Stimulated activated naive CD8-positive, alpha-beta T cell treated with anti-CD3 and anti-CD28 coated beads, Interleukin-15, amount 100 ng/mL, for 72 hours (primary cell): ENCODE measurements at places on chromosomes 2 and 18.

DNA sequence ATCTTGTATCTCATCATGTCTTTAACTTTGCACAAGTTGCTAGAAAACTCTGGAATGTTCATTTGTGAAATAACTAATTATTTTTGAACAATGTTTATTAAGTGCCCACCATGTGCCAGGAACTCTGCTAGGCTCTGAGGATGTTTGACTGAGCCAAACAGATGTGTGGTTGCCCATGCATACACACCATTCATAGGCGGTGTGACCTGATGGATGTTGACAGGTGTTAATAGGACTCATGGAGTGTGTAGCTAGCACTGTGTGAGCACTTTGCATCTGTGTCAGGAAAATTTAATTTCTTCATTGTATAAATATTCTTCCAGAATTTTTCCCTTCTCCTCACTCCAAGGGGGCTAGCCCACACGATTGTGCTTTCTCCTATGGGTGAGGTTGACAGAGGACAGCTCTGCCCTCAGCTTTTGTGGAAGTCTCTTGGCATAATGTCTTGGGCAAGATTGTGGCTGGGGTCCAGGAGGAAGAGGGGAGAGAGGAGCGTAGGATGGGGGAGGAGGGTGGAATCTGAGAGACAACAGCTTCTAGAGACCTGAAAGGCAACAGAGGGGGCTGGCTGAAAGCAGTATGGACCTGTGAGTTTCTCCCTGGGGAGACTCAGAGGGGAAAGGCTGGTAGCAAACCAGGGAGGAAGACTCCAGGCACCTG lies 214.6 kb upstream of the CXCR4 start:
- DNase-seq = no peak

DNA sequence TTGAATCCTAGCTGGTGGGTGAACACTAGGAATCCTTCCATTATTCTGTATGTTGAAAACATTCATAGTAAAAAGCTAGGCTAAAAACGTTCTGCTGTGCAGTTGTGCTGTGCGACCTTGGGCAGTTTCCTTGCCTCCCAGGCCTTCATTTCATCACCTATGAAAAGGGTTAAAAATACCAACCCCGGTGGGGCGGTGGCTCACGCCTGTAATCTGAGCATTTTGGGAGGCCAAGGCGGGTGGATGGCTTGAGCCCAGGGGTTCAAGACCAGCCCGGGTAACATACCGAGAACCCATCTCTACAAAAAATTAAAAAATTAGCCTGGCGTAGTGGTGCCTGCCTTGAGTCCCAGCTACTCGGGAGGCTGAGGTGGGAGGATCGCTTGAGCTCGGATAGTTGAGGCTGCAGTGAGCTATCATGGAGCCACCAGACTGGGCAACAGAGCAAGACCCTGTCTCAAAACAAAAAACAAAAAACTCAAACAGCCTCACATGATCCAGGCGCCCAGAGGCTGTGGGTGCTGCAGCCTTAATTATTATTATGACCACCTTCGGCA lies 2.9 kb upstream of the RRM2 start:
- no peak for DNase-seq

DNA sequence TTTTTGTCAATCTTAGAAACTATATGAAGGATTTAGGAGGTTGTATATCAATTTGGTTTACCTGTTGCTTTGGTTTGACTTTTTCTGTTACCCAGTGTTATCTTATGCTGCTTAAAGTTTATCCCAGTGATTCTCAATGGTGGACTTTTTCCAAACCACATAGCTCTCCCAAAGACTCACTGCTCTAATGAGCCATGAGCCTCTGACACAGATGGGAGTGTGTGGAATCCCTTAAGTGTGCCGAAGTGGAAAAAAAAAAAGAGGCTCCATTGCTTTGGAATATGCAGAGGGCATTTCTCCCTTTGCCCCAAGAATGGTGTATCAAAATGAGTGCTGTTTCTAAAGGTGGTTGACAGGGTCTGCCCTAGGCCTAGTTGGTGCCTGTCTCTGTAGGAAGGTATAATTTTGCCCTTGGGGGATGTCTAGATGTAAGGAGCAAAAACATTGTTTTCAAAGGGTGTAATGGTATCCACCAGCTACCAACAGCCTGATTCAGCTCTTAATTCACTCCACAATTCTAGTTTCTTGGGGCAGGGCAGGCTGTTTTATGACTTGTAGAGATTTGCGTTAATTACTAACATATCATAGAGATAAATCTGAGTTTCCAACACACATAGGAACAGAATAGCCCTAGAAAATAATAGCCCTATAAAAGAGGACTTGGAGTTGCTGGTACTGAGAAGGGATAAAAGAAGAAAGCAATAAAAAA lies 64.3 kb upstream of the CYP26B1 start:
- DNase-seq = no peak

DNA sequence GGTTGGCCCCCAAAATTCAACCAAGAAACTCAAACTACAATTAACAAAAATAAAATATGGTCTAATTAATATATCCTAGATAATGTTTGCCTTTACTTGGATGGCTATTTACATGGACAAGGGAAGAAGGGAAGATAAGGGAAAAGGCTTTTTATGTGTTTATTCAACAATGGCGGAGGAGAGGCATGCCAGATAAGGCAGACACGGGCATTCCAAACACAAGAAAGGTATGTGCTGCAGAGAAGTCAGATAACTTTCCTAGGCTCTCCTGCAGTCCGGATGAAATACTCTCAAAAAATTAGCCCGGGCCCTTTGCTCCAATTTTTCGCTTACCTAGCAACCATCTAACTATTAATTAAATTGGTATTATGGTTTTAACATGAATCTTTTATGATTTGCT lies 5.1 kb upstream of the TTR start:
- no peak for DNase-seq

DNA sequence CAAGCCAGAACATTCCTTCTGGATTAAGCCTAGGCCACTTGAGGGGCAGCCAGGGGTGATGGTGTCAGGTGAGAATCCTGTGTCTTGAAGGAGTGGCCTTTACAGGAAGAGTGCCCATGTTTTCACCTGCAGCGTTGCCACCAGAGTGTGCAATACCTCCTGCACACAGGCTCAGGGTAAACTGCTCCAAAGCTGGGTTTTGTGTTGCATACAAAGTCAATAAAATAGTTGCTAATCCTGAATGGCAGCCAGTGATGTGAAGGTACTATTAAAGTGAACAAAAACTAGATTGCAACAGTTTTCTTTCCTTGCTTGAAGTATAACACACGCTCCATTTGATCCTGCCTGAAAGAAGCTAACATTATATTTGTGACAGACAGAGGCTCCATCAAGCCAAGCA lies 64.4 kb upstream of the NRP2 start:
- no peak for DNase-seq

- no peak for DNase-seq
Observed at GRCh38 chr2:172597176-172597842, 41.4 kb downstream of the PDK1 start.

DNA sequence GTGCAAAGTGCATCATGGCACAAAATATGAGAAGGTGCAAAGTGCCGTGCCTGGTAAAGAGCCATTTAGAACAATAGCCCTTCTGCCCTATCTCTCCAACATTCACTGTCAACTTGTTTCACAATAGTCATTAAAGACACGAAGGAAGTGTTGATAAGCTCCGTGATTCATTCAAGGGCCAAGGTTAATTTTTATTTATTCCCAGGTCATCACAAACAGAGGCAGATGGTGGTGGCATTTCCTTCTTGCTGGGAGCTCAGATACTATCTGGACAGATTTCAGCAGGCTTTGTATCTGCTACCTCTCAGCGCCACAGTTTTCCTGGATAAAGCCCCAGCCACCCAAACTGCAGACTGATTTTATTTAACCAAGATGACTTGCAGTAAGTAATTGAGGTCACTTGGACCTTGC lies 309.3 kb downstream of the ZNF521 start:
- no peak for DNase-seq

GRCh38 chr2:157894694-157895435 lies 18.7 kb upstream of the ACVR1 start:
- DNase-seq = no peak

- DNase-seq = no peak
Observed at GRCh38 chr2:232431705-232432590, 24.0 kb upstream of the ALPI start.

DNA sequence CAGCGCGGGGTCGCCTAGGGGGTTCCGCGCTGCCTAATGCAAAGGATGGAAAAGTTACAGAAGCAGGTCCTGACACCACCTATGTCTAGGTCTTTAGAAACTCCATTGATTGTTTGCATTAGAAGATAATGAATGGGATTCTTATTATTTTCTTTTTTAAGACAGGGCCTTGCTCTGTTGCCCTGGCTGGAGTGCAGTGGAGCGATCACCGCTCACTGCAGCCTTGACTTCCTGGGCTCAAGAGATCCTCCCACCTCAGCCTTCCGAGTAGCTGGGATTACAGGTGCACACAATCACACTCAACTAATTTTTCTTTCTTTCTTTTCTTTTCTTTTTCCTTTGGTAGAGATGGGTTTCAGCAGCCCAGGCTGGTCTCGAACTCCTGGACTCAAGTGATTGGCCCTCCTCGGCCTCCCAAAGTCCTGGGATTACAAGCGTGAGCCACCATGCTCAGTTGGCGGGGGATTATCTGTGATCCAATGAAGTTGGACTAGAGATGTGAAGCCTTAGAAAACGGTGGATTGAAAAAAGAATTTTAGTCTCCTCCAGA lies 761 bp upstream of the IDH1 start:
- no peak for DNase-seq

DNA sequence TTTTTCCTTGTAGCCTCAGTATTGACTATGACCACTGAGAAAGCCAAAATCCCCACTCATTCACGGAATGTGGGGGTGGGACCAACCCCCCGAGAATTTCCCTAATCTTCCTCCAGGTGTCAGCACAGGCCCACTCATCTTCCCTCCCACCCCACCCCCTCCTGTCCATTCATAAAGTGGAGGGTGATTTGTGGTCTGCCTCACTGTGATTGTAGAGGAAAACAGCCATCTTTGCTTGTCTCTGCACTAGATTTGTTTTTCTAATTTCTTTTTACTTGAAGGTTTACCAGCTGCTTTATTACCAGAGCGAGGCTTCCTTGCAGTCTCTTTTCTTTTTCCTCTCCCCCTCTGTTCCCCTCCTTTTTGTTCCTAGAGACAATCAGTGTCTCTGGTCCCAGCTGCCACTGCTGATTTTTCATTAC lies 171.8 kb downstream of the ICOS start:
- peak; percentile 43 for DNase-seq

DNA sequence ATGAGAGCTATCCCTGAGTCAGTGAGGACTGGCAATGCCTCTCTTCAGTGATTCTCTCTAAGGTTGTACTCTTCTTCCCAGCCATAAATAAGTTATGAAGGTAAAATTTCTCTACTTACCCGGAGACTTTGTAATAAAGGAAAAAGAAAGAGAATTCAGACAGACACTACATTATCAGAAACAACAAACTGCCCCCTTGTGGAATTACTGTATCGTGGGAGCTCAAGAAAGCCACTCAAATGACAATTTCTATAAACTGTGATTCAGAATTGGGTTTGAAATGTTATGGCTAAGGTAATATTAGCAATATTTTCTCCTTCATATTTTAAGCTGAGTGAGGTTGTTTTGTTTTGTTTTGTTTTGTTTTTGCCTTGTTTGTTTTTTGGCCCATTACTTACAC lies 155.8 kb upstream of the TANK start:
- DNase-seq = no peak

GRCh38 chr2:23367760-23368159 lies 17.2 kb upstream of the KLHL29 start:
- DNase-seq = no peak

GRCh38 chr2:50088987-50089386 lies 934.7 kb upstream of the FSHR start:
- no peak for DNase-seq

GRCh38 chr18:1846640-1847039 lies 724.7 kb downstream of the METTL4 start:
- no peak for DNase-seq

DNA sequence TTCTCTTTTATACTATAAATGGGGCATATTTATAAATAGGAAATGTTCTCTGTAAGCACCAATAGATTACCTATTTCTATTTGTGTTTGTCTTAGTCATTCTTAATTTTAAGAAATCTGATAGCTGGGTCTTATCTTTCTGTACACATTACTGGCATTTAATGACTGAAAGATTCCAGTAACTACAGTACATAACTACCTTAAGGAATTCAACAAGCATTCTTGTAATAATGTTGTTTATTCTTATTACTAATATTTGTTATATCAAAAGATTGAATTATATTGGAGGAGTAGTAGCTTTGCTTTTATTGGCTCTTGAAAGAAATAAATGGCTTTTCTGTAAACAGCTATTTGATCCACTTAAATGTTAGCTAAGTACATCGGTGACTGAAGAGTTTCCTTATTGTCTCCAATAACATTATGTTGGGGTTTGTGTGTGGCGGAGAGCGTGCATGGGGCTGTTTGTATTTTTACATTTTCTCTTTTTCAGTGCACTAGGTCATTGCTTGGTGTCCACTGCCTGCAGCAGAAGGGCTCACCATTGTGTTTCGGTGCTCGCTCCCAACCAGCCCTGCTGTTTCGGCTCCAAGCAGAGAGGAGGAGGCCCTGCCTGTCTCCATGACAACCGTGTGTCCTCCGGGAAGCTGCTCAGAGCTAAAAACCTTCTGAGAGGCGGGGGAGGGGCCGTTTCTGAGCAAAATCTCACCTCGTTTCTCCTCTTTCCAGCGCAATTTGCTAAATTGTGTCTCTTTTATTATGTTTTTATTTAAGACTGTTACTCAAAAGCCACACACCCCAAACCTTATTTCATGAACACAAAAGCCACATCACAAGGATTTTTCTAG lies 112.5 kb upstream of the SLC38A11 start:
- DNase-seq = no peak

DNA sequence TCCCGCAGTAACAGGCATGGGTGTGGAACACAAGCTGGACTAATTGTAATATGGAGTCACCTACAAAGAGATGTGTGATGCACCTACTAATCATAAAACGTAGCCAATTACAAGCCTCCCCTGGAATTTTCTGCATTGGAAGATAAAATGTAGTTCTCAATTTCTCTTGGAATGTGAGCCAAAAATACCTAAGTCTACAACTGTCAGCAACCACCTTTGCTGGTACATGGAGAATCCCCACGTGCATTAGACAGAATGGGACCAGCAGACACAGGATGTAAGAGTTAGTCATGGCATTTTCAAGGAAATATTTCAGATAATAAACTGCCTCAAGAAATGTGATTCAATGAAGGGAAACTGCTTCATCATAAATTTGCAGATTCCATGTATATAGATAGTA lies 85.6 kb upstream of the DCC start:
- DNase-seq = no peak

GRCh38 chr2:198479065-198479464 lies 674.7 kb downstream of the PLCL1 start:
- DNase-seq = no peak

- DNase-seq = peak; percentile 69
Observed at GRCh38 chr2:11753886-11754699, 7.7 kb downstream of the LPIN1 start.
